ENCODE measurements at places on chromosomes 7 and 10. TPM values are rescaled to one million over a fixed set of nuclear protein-coding genes. Genes with fewer than 3 reads are reported as not detected.

The NRF1 gene
- 7.8 TPM for total RNA-seq

The TSPAN12 gene
- total RNA-seq, result 61.4 TPM

The ANLN gene
- 3.3 TPM for total RNA-seq

GRCh38 chr10:12603766-12604470 is 254.6 kb downstream of the CAMK1D start:
- no peak for DNase-seq

DNA sequence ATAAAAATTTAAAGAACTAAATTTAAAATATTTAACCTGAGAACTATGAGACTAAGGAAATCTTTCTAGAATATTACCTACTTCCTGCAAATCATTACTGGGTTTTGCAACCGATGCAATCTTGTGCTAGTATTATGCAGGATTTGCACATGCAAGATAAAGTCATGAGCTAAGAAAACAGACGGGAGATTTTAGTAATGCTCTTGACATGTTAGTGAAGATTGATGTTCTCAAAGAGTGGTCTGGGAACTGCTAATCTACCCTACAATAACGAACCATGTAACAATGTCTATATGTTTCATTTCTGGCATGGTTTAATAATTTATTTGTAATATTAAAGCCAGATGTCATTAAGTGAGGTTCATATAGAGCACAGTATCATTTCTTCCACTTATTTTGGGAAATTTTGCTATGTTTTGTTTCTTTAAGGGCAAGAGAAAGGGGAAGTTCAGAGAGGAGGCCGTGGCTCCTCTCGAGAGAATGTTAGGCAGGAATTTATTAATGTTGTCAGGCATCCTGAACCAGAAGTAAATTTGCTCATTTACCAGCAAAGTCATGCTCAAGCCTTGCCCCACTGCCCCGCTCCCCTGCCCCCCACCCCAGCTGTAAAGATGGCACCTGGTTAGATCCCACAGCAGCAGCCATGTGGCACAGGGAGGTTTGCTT is 22.8 kb downstream of the LRRC17 start:
- DNase-seq, result no peak

- no peak for DNase-seq
Observed at GRCh38 chr10:54749623-54750022, 51.4 kb downstream of the PCDH15 start.

Measured in Right ventricle myocardium inferior (tissue), 1 donor.